Stimulated activated CD8-positive, alpha-beta memory T cell treated with anti-CD3 and anti-CD28 coated beads, Interleukin-7, amount 100 ng/mL, for 1 hour (primary cell): ENCODE measurements at places on chromosomes 4 and X.

DNA sequence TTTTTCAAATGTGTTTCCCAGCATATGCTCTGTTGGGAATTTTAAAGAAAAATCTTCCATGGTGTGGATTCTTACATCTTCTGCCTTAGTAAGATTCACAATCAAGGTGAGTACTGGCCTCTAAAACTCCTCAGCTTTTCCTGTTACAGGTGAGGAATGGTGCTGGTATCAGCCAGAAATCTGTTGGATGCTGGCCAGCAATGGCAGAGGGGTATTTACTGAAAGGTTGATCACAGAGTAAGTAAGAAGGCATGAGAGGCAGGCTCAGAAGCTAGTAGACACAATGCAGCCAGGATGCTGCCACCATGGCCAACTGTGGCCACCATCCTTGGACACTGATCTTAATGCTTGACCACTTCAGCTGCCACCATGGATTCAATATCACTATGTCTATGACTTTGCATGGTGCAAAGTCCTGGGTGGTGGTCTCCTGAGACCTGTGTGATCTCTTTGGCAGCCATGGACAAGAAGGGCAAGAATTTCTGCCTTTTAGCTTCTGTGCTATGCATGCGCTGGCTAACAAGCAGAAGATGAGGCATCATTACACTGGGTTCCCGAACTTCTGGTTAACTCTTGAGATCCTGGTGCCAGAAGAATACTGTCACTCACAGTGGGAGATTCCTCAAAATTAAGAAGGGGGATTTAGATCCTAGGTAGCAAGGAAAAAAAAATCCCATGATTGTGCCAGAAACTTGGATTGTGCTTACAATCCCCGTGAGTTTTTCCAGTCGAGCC is 60.2 kb downstream of the CHRNA9 start:
- DNase-seq: no peak

GRCh38 chr4:25302626-25303025 is 9.9 kb upstream of the ZCCHC4 start:
- DNase-seq: no peak

DNA sequence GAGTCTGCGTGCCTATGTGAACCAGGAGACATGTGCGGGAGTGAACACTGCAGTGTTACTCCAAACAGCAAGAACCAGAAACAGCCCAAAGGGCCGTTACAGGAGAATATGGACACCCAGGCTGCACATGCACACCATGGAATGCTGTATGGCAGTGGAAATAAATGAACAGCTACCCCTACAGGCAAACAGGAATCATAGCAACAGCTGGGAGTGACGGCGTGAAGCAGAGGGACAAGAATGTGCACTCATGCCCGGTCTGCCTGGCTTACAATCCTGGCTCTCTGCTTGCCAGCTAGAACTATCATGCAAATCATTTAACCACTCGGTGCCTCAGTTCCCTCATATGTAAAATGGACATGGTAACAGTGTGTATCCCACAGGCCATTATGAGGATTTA is 16.6 kb downstream of the GPKOW start:
- no peak for DNase-seq

DNA sequence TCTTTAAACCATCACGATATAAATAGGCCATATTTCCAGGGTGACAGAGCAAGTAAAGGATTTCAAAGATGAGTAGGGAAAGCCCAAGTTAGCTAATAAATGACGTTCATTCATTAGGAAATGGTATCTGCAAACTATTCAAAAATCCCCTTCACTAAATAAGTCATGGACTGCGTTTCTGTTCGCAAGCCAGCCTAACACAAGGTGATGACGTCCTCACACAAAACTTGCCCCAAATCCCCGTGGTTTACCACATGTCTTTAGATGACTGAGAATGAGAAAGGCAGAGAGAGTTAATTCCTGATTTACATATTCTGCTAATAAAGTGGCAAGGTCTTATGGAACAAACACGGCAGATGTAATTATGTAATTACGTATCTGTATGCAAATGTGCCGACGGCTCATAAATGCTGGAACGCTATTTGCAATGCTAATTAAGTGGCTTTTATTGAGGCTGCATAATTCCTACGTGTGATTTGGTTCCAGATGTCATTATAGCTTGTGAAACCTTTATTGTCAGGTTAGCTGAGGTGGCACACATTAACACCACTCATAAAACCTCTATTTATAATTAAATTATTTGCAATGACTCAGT is 437.7 kb upstream of the FRG1 start:
- no peak for DNase-seq

- DNase-seq: no peak
These were observed at the start of gene POU3F4 for GRCh38 chrX:83508006-83508405. TSS of gene POU3F4 (plus strand) at chrX:83508290. CDS start at chrX:83508325, 35 bp downstream.

DNA sequence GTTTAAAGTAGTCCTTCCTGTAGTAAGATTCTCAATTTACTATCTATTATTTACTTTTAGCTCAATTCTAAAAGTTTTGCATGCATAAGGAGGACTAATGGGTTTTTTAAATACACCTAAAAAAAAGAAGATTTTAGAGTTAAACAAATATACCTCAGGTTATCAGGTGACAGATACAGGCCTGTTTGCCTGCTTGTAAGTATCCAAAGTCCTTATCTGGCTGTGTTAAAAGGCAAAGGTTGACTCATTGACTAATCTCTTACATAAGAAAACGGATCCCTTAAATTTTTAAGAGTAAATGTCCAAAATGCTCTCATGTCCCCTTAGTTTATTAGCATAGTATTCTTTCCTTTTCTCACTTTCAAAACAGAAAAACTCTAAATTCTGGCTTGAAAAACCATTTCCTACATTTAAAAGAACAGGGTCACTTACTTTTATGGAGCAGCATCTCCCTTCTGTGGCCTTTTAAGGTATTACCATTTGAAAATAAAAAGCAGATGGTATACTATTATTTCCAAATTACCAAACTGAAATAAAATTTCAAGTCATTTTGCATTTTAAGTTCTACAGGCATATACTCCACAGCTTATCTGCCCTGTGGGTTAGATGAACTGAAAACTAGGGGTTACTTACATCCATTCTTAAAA is 4.5 kb downstream of the CBR4 start:
- DNase-seq: no peak

DNA sequence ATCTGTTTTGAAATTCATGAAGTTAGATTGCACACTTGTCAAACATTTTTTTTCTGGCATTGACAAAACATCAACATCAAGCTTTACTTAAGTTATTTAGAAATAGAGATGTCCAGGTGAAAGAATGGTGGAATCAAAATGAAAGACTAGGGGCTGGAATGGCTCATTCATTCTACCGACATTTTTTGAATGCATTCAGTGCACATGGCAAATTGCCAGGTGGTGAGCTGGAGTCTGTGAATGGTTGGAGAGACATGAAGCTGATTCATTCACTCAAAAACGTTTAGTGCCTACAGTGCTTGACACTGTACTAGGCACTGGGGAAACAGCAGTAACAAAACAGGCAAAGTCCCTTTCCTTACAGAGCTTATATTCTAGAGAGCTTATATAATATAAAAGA is 292.4 kb downstream of the PPP1R2C start:
- DNase-seq: no peak

GRCh38 chrX:283115-283845 is 2.1 kb downstream of the PLCXD1 start:
- DNase-seq: peak; percentile 79

DNA sequence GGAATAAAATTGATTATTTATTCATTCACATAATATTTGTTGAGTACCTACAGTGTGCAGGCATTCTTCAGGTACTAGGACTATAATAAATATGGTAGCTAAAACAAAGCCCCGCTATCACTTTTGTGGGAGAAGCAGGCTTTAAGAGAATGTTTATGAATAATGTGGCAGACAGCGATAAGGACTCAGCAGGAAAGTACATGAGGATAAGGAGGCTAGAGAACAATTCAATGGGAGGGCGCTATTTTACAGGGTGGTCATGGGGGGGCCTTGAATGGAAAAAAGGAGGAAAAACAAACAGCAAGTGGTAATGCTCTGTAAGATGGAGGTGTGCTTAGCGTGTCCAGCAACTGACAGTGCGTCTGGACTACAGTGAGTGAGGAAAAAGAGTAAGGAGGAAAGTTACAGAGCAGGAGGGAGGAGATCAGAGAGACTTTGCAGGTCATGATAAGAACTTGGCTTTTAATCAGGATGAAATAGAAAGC is 264.2 kb upstream of the ETNPPL start:
- no peak for DNase-seq

GRCh38 chr4:179123084-179123483 is 1680.8 kb upstream of the AGA start:
- DNase-seq: no peak

GRCh38 chrX:149494844-149495565 is 10.1 kb downstream of the IDS start:
- DNase-seq: no peak

GRCh38 chr4:152265149-152265621 is 270.7 kb downstream of the FBXW7 start:
- no peak for DNase-seq

- no peak for DNase-seq
These were observed 1165.0 kb upstream of the TENM3 start for GRCh38 chr4:181078196-181078595.

GRCh38 chr4:152972821-152973628 is 36.9 kb downstream of the FHDC1 start:
- no peak for DNase-seq

- no peak for DNase-seq
These were observed 213.2 kb upstream of the UGT8 start for GRCh38 chr4:114385195-114385985.

- DNase-seq: no peak
These were observed 11.9 kb downstream of the CLRN2 start for GRCh38 chr4:17526695-17527477.

DNA sequence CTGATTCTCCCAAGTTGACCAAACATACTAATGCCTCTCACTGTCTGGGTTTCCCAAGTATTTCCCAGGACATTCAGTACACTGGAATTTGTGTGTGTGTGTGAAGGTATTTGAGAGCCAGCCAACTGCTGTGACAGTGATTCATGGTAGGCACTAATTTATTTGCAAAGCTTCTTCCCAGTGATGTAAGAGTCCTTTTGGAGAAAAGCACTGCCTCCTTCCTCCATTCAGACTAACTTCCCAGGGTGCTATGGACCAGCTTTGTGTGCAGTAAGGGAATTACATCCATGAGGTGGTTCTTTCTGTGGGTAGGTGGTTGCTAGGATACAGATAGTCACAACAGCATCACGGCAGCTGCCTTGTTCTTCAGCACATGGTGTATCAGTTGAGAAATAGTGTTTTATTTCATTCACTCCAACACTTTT is 8.7 kb downstream of the EGF start:
- DNase-seq: no peak

DNA sequence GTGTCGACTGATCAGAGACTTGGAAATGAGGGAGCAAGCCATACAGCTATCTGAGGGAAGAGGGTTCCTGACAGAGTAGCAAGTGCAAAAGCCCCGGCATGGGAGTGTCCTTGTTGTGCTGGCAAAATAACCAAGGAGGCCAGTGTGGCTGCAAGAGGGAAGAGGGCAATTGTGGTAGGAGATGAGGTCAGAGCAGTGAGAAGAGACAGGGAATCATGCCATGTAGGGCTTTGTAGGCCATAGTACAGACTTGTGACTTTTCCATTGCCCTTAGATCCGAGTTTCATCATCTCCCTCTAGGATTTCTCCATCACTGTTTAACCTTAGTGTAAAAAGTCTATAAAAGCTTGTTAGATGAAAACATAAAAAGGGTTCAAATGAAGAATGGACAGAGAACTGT is 76.2 kb downstream of the DOCK11 start:
- no peak for DNase-seq

DNA sequence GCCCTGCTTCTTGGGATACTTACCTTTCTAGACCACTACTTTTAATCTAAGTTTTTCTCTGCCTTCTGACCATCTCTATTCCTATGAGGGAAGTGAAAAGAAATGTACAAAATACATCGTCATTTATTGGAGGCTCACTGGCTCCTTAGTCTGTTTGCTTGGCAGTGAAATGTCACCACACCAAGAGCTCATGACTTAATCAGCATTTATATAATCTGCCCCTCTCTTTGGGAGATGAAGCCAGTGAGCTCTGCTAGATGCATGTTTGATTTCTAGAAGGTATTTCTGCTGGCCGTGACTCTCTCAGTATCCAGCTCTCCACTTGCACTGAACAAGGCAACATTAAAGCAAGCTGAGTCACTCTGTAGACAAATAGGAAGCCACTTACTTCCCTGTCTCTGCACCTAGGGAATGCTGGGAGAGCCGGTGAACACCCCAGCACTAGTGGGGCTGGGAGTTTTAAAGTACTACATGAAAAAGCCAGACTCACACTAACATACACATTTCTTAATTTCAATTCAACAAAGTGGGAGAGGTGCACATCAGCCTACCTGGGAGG is 79.1 kb downstream of the MID1IP1 start:
- DNase-seq: no peak

DNA sequence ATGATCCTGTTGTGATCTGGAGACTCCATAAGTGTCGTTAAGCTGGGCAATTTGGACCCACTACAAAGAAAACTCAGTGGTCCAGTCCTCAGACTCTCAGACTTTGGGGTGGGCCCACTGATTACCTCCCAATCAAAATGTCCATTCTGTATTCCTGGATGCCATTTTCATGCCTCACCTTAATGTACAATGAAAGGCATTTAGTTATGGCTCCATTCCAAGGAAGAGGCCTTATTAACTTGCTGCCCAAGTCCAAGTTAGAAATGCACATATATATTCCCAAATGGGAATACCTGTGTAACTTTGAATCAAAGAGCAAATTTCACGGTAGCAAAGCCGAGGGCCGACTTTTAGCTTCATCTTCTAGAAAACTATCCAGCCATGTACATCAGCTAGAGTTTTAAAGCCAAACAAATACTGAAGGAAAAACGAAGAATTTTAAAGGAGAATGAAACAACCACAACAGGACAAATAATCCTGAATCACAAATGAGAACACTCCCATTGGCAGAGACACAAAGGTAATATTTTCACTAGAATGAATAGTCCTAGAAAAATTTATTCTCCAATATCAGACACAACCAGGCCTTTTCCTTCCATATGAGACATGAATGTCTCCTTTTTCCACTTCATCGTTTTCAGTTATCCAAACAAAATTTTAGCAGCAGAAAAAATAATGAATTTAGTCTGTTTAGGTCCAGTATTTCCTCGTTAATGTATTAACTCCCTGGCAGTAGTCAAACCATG is 63.7 kb upstream of the HHIP start:
- DNase-seq: no peak

- no peak for DNase-seq
These were observed 16.4 kb downstream of the SMIM10L2A start for GRCh38 chrX:135437867-135438733.

DNA sequence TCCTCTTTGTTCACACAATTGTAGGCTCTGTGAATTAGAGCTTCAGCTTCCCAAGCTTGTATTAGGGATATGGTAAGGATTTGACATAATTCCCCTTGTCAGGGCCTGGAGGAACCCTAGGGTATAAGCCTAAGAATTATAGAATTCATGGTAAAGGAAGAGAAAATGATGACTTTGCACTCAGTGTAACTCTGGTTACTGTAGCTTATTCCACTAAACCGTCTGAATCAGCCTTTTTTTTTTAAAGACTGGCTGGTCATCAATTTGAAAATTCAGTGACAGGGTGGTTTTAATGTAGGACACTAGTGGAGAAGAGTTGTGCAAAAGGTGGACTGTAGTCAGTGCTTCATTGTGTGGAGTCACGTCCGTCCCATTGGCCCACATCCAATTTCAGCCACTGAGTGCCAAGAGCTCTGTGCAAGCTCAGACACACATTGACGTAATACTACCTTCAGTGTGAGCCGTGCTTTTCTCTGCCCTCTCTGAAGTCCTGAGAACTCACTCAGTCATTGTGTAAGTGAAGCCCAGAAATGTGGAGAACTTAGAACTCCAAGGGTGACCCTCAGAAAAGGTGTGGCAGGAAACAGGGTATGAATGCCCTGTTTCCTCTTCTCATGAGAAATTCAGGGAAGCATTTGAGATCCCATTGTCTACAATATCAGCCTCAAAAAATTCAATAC is 449.8 kb downstream of the C4orf33 start:
- no peak for DNase-seq
